ENCODE measurements at places on chromosomes 6 and 20.

DNA sequence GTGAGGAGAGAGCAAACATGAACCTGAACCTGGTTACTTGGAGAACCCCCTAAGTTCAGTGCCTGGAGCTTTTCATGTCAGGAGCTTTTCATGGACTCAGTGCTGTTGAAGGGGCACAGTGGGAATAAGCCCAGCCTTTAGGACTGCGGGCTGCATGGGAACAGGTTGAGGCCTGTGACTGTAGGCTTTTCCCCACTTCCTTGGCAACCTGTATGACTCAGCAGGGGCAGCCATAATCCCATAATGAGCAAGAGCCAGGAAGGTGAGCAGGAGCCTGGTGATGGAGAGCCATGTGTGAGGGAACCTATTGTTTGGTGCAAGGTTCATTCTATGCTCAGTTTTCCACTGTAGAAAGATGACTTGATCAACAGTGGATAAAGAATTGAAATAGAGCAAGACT is 23.4 kb downstream of the MEP1A start:
- DNase-seq: no peak

DNA sequence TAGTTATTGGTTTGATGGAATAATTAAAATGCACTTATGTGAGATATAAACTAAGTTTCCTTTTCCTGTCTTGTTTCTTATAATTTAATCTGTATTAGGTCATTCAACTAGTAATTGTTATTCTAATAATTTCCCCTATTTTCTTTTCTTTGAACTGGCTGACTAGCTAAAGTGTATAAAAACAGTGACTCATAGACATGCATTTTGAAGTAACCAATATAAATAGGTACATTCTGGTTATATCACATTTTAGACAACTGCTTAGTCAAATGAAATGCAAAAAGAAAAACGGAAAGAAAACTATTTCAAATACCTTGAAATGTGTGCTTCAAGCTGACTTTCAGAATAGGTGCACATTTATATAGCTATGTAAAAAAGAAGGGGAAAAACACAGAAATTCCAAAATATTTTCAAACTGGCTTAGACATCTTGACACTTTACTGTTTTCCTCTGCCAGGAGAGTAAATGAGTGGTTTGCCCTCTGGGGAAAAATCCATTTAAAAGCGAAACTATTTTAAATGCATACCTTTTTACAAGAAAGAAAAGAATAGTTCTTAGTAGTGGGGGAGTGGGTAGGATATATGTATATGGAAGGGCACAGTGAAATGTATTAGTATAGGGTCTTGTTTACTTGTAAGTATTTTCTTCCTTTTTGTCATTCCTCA is 28.3 kb downstream of the KCNQ5 start:
- no peak for DNase-seq

- DNase-seq: no peak
Measured at GRCh38 chr6:145367149-145367548, 368.2 kb downstream of the EPM2A start.

DNA sequence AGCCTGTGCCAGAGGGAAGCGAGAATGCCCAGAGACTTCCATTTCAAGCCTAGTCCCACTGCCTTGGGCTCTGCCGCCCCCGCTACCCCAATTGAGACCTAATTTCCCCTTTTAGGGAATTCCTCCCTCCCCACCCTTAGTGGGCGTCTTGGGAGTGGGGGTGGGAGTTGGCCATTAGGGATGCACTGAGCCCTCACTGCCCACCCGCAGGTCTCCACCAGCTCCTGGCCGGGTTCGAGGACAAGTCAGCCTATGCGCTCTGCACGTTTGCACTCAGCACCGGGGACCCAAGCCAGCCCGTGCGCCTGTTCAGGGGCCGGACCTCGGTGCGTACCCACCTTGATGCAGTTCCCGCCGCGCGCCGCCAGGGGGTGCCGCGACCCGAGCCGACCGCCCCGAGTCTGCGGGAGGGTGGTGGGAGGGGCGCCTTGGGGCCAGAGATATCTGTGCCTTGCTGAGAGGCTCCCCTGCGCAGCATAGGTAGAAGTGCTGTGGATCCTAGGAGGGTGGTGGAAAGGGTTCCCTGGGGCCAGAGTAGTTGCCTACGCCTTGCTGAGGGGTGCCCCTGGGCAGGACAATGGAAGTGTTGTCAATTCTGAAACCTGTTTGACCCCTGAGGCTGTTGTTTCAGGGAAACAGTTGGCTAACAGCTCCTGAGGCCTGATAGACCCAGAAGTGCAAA is 9.2 kb downstream of the ITPA start:
- peak; percentile 82 for DNase-seq

GRCh38 chr6:108778421-108779186 is 69.6 kb upstream of the ARMC2 start:
- DNase-seq: no peak

DNA sequence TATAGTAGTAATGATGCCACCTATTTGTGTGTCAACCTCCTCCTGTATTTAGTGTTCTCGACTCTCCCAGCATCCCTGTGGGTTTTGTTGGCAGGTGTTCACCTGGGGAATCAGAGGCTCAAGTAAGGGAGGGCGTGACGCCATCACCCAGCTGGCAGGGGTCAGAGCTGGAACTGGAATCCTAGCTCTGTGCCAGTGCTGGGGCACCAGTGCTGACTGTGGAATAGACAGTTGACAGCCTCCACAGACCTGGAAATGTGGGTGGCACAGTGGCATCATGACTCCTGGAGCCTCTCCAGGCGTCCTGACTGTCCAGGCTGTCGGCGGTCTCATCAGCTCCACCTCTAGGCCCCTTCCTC is 102.8 kb downstream of the SYCP2 start:
- DNase-seq: no peak

- no peak for DNase-seq
Measured at GRCh38 chr6:103367212-103367611, 1492.5 kb downstream of the HACE1 start.

DNA sequence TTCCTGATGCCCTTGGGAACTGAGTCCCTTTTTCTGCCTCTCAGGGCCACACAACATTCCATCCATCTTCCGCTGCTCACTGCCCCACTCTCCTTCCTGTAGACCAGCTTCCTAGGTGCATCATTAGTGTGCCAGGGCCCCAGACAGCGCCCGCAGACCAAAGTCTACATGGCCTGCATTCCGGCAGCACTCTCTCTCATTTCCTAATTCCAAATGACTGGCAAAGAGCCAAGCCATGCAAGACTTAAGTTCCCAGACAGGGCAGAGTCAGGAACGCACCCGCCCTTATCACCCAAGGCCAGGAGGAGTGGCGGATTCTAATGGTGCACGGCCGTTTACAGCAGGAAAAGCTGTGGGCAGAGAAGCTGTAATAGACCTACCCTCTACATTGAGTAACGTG is 159.8 kb upstream of the ARID1B start:
- DNase-seq: peak; percentile 43

GRCh38 chr6:11918739-11919605 is 93.1 kb upstream of the HIVEP1 start:
- no peak for DNase-seq

GRCh38 chr6:26327450-26328264 is 37.3 kb upstream of the BTN3A2 start:
- DNase-seq: peak; percentile 91

DNA sequence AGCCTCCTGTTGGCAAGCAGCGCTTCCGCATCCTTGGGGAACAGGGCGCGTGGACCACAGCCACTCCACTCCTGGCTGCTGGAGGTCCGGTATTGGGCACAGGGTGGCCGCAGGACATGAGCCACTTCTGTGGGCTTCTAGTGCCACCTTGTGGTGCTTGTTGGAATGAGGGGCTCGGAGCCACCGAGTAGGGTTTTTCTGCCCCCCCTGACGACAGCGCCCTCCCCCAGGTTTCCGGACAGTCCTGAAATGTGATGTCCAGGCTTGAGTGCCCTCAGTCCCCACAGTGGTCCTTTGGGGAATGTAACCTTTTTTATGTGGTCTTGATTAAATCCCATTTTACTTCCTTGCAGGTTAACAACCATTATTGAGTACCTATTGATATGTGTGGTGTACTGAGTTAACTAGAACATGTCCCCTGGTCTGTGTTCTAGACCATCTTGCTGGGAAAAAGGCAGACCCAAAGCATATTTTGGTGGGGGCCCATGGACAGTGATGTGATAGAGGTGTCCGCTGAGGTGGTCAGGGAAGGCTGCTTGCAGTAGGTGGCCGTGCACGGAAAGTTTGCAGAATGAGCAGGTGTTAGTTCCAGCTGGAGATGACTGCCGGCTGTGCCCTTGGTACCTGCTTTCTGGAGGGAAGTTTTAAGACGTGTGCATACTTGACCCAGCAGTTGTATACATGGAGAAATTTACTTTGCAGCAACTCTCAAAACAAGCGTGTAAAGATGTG is 70.0 kb downstream of the PTPN1 start:
- DNase-seq: peak; percentile 55

DNA sequence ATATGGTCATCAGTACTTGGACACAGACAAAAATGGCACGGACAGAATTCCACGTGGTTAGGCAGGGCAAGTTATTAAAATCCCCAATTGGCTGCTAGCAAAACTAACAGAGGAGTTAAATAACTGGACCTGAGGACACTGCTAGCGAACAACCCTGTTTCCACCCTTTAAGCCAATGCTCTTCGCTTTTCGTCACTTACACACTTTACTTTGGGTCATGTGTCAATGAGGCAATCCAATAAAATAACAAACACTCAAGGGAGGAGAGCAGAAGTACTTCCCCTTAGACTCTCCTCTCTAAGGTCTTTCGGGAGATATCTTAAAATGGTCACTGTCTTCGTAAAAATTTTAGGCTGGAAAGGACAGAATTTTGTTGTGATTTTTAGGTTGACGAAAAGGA is 68.6 kb downstream of the LCA5 start:
- DNase-seq: no peak

- DNase-seq: no peak
Measured at GRCh38 chr6:44315516-44315915, 2.4 kb upstream of the AARS2 start.

Measured in KBM-7 (cell line).